ENCODE measurements at places on chromosomes 12 and 14. TPM values are rescaled to one million over a fixed set of nuclear protein-coding genes. Genes with fewer than 3 reads are reported as not detected.
A peak's percentile ranks its signal among the peaks of the same experiment; 100 is the strongest.

The KRT4 gene
- not detected for total RNA-seq

The RNASE3 gene
- total RNA-seq, result not detected

The KIAA0586 gene
- 41.9 TPM for total RNA-seq

The POLE gene
- 17.4 TPM for total RNA-seq

The CPNE6 gene
- not detected for total RNA-seq

The CBX5 gene
- total RNA-seq, result 42.6 TPM

- H3K27ac ChIP-seq, result no peak overlapping the region
- no peaks in the 10 kb centered on the region for H3K36me3 ChIP-seq
- H3K27me3 ChIP-seq, result no peaks in the 10 kb centered on the region
- DNase-seq, result no peak
Measured at GRCh38 chr12:2083008-2083407, 30.2 kb downstream of the CACNA1C start.

DNA sequence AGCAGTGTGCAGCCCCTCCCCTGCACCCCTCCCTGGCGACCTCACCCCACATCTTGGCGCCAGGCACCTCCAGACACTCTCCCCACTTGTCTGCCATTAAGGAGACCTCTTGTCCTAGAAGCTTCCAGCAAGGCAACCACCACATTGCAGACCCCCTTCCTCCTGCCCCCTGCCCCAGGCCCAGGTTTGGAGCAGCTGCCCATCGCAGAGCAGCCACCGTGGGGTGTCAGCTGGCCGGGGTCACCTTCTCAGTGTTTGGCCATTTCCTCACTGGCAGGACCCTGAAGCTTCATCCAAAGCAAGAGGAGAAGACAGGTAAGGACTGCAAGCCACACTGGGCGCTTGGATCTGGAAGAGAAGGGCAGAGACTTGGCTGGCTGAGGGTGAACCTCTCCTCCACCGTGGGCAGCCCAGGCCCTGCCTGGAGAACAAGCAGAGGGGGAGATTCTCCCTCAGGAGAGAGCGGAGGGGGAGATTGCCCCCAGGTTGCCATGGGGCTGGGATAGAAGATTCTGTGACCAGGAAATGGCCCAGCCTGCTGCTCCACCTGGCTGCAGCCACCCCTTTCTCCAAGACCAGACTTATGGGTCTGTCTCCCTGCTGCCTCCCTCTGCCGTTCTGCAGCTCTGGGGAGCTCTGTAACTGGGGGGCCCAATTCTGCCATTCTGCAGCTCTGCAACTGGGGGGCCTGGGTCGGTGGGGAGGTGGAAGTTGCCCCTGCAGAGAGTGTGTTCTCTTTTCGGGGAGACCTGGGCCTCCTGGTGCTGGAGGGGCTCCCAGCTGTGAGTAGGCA, 72.9 kb upstream of the C14orf180 start:
- H3K27me3 ChIP-seq, result peaks cover 7% of the 10 kb centered on the region
- no peak for DNase-seq
- H3K4me3 ChIP-seq, result no peak overlapping the region
- H3K36me3 ChIP-seq, result no peaks in the 10 kb centered on the region
- H3K4me1 ChIP-seq, result no peaks in the 10 kb centered on the region
- H3K27ac ChIP-seq, result no peak overlapping the region

DNA sequence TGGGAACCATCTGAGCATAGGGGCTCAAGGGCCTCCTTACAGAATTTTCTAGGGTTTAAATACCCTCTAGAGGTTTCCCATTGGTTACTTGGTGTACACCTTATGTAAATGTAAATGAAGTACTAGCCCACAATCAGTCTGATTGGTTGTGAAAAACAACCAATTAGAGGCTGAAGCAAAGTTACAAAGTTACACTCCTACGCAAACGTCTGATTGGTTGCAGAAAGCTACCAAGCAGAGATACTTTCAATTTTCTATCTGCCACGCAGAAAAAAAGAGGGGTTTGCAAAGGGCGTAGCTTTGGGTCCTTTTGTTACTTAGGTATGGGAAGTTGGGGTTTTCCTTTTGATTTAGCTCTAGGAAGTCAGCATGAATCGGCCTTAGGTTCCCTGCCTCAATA, 1.8 kb upstream of the TMEM19 start:
- no peak overlapping the region for H3K4me3 ChIP-seq
- no peak for DNase-seq
- H3K36me3 ChIP-seq, result no peaks in the 10 kb centered on the region
- peaks cover 7% of the 10 kb centered on the region for H3K4me1 ChIP-seq
- no peak overlapping the region for H3K27ac ChIP-seq

- no peaks in the 10 kb centered on the region for H3K36me3 ChIP-seq
- no peaks in the 10 kb centered on the region for H3K27me3 ChIP-seq
- no peak overlapping the region for H3K4me3 ChIP-seq
- H3K27ac ChIP-seq, result no peak overlapping the region
- H3K4me1 ChIP-seq, result no peaks in the 10 kb centered on the region
Measured at GRCh38 chr14:56487090-56487667, 92.4 kb upstream of the TMEM260 start.

GRCh38 chr12:105261010-105261409, 25.0 kb upstream of the APPL2 start:
- H3K4me3 ChIP-seq, result no peak overlapping the region
- no peaks in the 10 kb centered on the region for H3K27me3 ChIP-seq
- DNase-seq, result peak; percentile 42
- peaks cover 28% of the 10 kb centered on the region for H3K4me1 ChIP-seq
- H3K27ac ChIP-seq, result no peak overlapping the region

- no peak overlapping the region for H3K4me3 ChIP-seq
- H3K36me3 ChIP-seq, result no peaks in the 10 kb centered on the region
- H3K27ac ChIP-seq, result no peak overlapping the region
- DNase-seq, result no peak
- H3K27me3 ChIP-seq, result peaks cover 30% of the 10 kb centered on the region
- no peaks in the 10 kb centered on the region for H3K4me1 ChIP-seq
Measured at GRCh38 chr12:4830556-4831210, 79.0 kb upstream of the KCNA1 start.

DNA sequence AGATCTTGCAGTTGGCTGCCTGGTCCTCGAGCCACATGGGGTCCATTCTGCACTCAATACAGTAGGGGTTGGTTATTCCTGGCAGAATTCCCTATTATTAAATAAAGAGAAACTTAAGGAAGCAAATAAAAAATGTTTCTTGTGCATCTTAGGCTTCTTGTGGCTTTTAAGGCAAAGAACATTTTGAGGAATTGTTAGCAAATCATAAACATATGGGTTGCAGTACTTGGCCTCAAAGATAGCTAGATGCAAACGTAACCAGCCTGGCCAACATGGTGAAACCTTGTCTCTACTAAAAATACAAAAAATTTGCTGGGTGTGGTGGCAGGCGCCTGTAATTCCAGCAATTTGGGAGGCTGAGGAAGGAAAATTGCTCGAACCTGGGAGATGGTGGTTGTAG, 50.8 kb upstream of the KCNA5 start:
- no peak overlapping the region for H3K27ac ChIP-seq
- DNase-seq, result no peak
- H3K4me3 ChIP-seq, result no peak overlapping the region
- peaks cover 39% of the 10 kb centered on the region for H3K27me3 ChIP-seq
- H3K36me3 ChIP-seq, result no peaks in the 10 kb centered on the region
- peaks cover 7% of the 10 kb centered on the region for H3K4me1 ChIP-seq

DNA sequence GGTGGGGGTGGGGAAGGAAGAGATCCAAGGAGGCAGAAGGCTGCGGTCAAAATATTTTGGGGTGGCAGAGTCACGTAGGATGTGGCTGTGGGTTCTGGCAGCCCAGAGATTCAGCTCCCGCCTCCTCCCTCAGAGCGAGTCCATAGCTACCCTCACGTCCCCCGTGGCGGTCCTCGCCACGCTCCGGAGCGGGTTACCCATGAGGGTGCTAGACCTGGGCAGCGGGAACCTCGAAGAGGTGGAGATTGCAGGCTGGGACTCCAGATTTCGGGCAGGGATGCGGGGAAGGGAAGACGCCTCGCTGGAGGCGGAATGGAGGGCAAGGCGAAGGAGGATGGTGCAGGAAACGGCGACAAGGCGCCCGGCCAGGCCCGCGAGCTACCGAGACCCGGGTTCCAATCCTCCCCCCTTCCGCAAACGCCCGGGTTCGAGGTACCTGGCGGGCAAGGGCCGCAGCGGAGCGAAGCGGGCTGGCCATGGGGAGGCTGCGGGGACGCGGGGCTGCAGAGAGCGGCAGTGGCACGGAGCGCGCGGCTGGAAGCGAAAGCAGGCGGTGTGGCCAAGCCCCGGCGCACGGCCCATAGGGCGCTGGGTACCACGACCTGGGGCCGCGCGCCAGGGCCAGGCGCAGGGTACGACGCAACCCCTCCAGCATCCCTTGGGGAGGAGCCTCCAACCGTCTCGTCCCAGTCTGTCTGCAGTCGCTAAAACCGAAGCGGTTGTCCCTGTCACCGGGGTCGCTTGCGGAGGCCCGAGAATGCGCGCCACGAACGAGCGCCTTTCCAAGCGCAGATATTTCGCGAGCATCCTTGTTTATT, 46.2 kb downstream of the BCAT1 start:
- H3K4me3 ChIP-seq, result no peak overlapping the region
- peaks cover 32% of the 10 kb centered on the region for H3K4me1 ChIP-seq
- no peak overlapping the region for H3K27ac ChIP-seq
- H3K36me3 ChIP-seq, result peaks cover 29% of the 10 kb centered on the region
- H3K27me3 ChIP-seq, result no peaks in the 10 kb centered on the region

GRCh38 chr12:122982477-122982815, 2.0 kb downstream of the ARL6IP4 start:
- H3K4me3 ChIP-seq, result no peak overlapping the region
- H3K36me3 ChIP-seq, result peaks cover 60% of the 10 kb centered on the region
- no peak overlapping the region for H3K27ac ChIP-seq
- peaks cover 26% of the 10 kb centered on the region for H3K4me1 ChIP-seq

- no peaks in the 10 kb centered on the region for H3K27me3 ChIP-seq
- H3K27ac ChIP-seq, result no peak overlapping the region
- no peak for DNase-seq
- no peak overlapping the region for H3K4me3 ChIP-seq
- no peaks in the 10 kb centered on the region for H3K36me3 ChIP-seq
- H3K4me1 ChIP-seq, result peaks cover 8% of the 10 kb centered on the region
Measured at GRCh38 chr12:123026094-123026853, 45.8 kb downstream of the ARL6IP4 start.

GRCh38 chr12:60014436-60014835, 418.6 kb downstream of the SLC16A7 start:
- H3K4me3 ChIP-seq, result no peak overlapping the region
- H3K36me3 ChIP-seq, result no peaks in the 10 kb centered on the region
- no peak overlapping the region for H3K27ac ChIP-seq

- no peaks in the 10 kb centered on the region for H3K4me1 ChIP-seq
- no peaks in the 10 kb centered on the region for H3K27me3 ChIP-seq
- H3K4me3 ChIP-seq, result no peak overlapping the region
- no peak for DNase-seq
- H3K36me3 ChIP-seq, result no peaks in the 10 kb centered on the region
Measured at GRCh38 chr12:39868328-39868725, 237.6 kb downstream of the SLC2A13 start.

GRCh38 chr12:95473231-95473883, 595 bp upstream of the METAP2 start:
- H3K4me1 ChIP-seq, result peaks cover 10% of the 10 kb centered on the region
- peak overlapping the region; percentile 63 for H3K4me3 ChIP-seq
- no peak for DNase-seq
- H3K27me3 ChIP-seq, result no peaks in the 10 kb centered on the region

- no peak for DNase-seq
- H3K27ac ChIP-seq, result no peak overlapping the region
- H3K36me3 ChIP-seq, result no peaks in the 10 kb centered on the region
- H3K27me3 ChIP-seq, result no peaks in the 10 kb centered on the region
- H3K4me1 ChIP-seq, result peaks cover 4% of the 10 kb centered on the region
Measured at GRCh38 chr14:60184905-60185555, 19.8 kb upstream of the DHRS7 start.

GRCh38 chr12:88145567-88146505, 3.7 kb downstream of the TMTC3 start:
- no peaks in the 10 kb centered on the region for H3K27me3 ChIP-seq
- H3K27ac ChIP-seq, result no peak overlapping the region
- H3K36me3 ChIP-seq, result no peaks in the 10 kb centered on the region
- peaks cover 4% of the 10 kb centered on the region for H3K4me1 ChIP-seq

- H3K27me3 ChIP-seq, result peaks cover 40% of the 10 kb centered on the region
- H3K4me1 ChIP-seq, result peaks cover 17% of the 10 kb centered on the region
- H3K4me3 ChIP-seq, result no peak overlapping the region
- H3K36me3 ChIP-seq, result peaks cover 15% of the 10 kb centered on the region
- no peak for DNase-seq
Measured at GRCh38 chr14:102928412-102929240, 6.2 kb downstream of the AMN start.

DNA sequence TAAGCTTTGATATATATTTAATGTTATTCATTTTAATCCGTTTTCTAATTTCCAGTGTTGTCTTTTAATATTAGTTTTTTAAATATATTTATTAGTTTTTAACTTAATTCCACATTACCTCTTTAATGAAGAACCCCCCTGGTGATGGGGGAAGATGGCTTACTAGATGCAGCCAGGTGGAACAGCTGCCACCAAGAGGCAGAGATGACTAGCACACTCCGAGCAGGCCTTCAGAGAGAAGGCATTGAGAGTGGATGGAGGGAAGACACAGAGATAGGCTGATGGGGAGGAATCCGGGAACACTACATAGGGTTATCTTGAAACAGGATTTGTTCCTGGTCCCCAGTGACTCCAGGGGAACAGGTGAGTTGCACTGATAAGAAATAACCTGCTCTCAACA, 771.6 kb downstream of the LRFN5 start:
- H3K4me1 ChIP-seq, result no peaks in the 10 kb centered on the region
- no peaks in the 10 kb centered on the region for H3K36me3 ChIP-seq
- no peak for DNase-seq
- H3K27ac ChIP-seq, result no peak overlapping the region
- H3K27me3 ChIP-seq, result no peaks in the 10 kb centered on the region
- no peak overlapping the region for H3K4me3 ChIP-seq

Measured in SJSA1 (cell line).